ENCODE measurements at places on chromosomes 13 and 19.

GRCh38 chr13:74778946-74779345 lies 644.7 kb upstream of the KLF12 start:
- DNase-seq: no peak

GRCh38 chr19:31520633-31521032 lies 171.4 kb upstream of the TSHZ3 start:
- no peak for DNase-seq

DNA sequence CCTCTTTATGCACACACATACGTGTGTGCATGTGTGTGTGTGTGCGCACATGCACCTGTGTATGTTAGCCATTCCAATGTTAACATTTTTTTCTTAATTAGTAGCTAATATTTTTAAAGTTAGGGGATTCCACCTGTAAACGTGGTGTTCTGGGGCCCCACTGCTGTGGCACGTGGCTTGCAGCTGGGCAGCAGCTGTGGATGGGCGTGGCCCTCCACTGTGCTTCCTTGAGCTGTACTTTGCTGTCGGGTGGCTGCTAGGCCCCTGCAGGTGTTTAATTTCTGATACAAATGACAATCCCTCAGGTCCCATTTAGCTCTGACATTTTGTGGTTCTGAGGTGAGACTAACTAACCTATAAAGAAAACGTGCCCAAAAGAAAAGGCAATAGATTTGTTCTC lies 58.9 kb upstream of the GJB6 start:
- no peak for DNase-seq

GRCh38 chr13:49042476-49042875 lies 66.8 kb downstream of the FNDC3A start:
- no peak for DNase-seq

DNA sequence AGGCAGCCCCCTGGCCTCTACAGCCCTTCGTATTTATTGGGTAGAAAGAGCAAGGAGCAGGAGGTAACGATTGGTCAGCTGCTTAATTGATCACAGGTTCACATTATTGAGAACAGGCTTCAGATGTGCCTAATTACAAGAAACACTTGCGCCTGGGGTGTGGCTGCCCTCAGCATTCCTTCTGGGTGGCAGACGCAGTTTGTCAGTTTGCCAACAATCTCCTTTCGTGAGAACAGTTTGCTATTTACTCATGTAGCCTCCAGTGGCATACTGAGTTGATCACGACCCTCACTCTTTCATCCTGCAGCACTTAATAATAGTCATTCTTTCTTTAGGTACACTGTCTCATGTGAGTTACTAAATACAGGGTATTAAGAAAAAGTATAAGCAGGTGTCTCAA lies 985.6 kb downstream of the SLITRK5 start:
- no peak for DNase-seq

DNA sequence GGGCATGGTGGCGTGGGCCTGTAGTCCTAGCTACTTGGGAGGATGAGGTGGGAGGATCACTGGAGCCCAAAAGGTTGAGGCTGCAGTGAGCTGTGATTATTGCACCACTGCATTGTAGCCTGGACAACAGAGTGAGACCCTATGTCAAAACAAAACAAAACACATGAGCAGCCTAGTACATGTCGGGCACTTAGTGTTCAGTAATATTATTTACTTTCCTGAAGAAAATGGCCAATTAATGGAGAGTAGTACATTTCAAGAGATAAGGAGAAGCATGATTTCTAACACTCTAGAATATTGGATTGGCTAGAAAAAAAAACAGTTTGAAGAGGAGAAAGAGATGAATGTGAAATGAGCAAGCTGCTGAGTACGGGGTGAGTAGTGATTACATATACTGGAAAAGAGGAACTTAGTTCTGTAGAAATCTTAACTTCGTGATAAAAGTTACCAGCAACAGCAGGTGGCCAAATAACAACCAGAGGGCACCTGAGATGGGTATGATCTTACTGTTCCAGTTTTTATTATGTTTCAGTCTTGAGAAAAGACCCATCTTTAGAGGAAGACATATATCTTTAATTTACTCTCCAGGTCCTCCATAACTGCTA lies 36.2 kb downstream of the SPATA13 start:
- no peak for DNase-seq

DNA sequence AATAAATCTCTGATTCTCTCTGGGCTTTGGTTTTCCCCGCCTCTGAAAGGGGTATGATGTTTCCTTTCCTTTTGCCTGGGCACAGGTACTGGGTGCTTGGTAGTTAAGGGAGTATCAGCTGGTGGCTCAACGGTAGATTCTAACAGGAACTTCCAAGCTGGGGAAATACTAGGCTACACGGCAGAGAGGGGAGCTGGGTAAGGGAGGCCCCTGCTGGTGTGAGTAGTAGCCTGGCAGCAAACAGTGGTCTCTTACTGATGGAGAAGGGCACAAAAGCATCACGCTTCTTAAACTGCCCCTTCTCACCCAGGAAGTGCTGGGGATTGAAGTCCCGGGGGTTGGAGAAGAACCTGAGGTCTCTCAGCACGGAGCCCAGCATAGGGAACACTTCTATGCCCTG lies 26.9 kb upstream of the CYP2A7 start:
- no peak for DNase-seq

DNA sequence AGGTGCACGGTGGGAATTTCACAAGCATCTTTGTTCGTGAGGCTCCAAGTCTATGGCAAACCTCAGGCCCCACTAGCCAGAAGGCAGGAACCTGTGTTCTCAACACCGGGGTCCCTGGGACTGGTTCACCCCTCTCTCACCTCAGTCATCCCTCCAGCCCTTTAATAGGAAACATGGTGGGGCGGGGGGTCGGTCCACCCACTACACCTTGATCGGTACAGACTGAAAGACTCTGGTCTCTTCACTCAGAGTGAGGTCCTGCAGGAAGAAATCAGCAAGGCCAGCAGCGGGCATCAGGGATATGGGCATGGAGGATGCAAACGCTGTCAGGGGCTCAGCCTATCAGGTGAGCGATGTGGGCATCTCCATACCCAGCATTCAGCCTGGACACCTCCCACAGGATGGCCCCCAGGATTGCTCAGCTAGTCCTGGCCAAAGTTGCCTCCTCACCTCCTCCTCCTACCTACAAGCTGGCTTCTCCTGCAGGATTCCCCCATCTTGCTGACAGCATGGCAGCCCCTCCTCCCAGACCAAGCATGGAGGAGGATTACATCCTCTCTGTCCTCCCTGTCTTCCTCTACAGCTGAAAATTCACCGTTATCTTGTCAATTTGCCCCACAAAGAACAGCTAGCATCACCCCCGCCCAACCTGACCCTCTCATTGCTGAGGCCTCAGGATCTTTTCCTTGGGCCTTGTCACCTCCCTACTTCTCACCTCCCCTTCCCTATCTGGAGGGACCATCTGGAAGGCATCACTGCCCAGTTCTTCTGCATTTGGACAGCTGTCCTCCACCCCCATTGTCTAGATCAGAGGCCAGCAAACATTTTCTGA lies 37.3 kb upstream of the CD33 start:
- no peak for DNase-seq

DNA sequence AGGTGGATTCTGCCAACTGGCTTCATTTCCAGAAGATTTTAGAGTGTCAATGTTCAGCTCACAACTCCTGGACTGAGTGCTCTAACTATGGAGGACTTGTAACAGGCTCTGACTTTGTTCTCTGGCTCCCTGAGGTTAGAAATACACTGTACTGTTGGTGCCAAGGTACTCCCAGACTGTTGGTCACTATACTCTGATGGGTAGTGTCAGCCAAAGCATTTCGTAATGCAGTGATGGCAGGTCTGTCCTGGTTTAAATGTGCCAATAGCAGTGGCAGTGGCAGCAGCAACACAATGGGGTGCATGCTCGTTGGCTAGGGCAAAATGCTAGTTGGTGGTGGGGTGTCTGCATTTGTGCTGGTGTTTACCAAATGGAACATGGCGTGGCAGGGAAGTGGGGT lies 472.2 kb downstream of the TDRD3 start:
- DNase-seq: no peak

DNA sequence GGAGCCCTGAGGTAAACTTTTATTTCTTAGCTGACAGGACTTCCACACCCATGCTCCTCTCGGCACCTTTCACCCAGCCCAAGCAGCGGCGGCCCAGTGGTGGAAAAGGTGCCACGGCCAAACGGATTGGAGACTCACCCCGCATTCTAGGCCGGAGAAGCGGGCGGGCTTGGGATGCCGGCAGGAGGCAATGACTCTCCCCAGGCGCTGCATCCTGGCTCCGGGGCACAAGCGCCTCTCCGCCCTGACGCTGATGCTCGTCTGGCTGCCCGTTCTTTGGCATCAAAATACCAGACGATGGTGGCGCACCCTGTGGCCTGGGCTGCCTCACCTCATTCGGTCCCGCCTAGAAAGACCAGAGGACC lies 6.7 kb upstream of the ZNF606 start:
- DNase-seq: no peak

GRCh38 chr13:23020246-23020843 lies 160.4 kb upstream of the SGCG start:
- peak; percentile 61 for DNase-seq

- no peak for DNase-seq
Measured at GRCh38 chr13:58025821-58026220, 394.3 kb downstream of the PCDH17 start.

GRCh38 chr19:39415111-39416046 lies 2.9 kb downstream of the PLEKHG2 start:
- no peak for DNase-seq

DNA sequence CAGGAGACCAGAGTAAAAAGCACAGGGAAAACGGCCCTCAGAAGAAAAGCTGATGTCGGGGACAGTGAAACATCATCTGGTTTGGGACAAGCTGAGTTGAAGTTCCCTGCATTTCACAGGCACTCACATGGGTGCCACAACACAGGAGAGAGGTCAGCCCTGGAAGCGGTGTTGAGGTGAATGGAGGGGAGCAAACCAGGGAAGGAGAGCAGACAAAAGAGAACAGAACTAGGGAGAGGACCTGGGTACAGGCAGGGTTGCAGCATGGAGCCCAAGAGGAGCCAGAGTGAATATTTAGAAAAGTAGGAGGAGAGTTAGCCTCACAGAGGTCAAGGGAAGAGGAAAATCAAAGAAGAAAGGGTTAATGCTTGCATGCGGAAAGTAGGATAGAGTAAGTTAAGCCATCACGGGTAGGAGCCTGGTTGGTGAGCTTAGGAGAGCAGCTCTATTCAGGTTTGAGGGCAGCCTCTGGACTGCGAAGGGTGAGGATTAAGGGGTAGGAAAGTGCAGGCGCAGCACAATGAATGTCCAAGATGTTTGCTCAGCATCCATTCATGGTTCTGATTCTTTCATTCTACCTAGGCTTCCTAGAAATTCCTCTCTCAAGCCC lies 15.5 kb downstream of the FAM216B start:
- DNase-seq: no peak

- no peak for DNase-seq
Measured at GRCh38 chr13:111275995-111276618, 44.3 kb upstream of the TEX29 start.

- no peak for DNase-seq
Measured at GRCh38 chr19:46739290-46739771, 6.5 kb upstream of the FKRP start.

GRCh38 chr13:77437267-77437666 lies 98.2 kb upstream of the SCEL start:
- DNase-seq: no peak

- DNase-seq: peak; percentile 85
Measured at GRCh38 chr19:913080-913748, at the start of gene R3HDM4. Gene R3HDM4 (minus strand): TSS chr19:913219. CDS start chr19:913157, 62 bp downstream.

DNA sequence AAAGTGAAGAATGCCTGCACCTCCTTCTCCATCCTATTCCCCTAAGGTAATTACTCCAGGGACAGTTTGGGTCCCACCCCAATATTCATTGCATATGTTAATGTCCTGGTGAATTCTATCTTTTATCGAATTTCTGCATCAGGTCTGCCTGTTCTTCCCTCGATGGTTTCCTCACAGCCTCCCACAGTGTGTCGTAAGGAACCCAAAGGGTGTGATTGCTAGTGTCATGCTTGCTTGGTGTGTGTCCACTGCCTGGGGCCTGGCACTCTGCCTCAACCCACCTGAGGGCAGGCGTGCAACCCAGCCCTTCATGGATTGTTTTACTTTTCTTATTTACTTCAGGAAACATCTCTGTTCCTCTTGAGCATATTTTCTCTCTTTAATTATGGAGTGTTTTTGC lies 60.2 kb upstream of the CYSLTR2 start:
- no peak for DNase-seq

DNA sequence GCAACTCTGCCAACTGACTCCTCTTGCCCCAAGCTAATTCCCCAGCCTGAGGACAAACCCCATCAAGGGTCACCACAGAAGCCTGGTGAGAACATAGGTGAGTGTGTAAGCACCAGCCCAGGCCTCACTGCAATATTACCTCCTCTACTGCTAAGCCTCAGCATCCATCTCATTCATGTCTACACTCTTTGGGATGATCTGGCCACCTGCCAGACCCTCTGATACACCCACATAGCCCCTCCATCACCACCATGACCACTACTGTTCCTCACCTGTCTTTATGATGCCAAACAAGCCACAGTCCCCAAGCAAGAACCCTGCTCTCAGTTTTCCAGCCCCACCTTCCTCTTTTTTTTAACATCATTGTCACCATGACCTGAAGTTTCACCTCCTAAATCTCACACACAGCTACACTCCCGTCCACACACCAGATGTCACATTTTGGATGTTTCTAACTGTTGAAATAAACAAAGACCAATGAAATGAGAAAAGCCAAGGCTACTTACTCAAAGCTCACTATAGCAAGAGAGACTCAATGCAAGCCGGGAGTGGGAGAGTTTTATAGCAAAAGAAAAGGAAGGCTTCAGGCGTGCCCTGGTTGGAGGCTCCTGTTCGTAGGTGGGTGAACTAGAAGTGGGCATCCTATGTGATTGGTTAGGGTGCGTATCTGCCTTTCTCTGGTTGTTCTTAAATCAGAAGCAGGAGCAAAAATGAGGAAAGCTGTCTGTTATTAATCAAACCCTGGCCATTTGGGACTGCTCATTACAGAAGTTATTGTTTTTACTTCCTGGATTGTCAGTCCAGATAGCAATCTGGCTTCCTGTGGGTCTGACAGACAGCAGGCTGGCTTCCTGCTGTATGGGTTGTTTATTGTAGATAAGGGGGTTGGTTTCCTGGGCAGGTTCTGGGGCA lies 2.0 kb downstream of the ZNF792 start:
- DNase-seq: peak; percentile 39

GRCh38 chr13:30103161-30103840 lies 204.1 kb downstream of the KATNAL1 start:
- DNase-seq: no peak

- DNase-seq: no peak
Measured at GRCh38 chr13:29105779-29106178, 285.6 kb downstream of the MTUS2 start.

DNA sequence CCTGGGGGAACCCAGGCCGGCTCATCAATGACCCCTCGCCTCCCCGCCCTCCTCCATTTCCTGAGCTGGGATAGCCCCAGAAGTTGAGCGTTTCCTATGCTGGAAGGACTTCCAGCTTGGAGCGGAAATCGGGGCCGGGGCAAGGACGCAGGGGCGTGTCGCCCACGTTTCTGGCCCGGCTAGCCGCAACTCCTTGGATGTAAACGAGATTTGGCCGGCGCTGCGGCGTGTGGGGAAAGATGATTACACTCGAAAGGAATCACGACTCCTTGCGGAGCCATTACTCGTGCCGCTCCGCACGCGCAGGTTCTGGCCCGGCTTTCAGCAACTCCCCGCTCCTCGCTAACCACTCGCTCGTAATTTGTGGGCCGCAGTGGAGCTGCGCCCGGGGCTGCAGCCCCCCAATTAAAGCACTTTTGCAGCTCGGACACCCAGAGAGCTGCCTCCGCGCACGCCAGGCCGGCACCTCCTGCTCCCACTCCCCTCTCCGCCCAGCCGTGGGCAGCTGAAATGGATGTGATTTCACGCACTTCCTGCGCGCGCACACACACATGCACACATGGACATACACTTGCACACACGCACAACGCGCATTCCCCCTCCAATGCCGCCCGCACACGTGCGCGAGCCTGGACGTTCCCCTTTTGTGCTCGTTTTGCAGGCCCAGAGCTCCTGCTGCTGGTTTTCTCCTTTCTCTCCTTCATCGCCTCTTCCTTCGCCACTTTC lies 15.7 kb downstream of the ZIC5 start:
- no peak for DNase-seq
